ENCODE measurements at places on chromosomes 1 and 21.

- DNase-seq: no peak
Observed at GRCh38 chr1:8078176-8078671, 52.1 kb upstream of the ERRFI1 start.

- no peak for DNase-seq
Observed at GRCh38 chr21:33821503-33822322, 93.9 kb downstream of the ATP5PO start.

- DNase-seq: no peak
Observed at GRCh38 chr1:35945327-35945726, 14.4 kb downstream of the AGO3 start.

DNA sequence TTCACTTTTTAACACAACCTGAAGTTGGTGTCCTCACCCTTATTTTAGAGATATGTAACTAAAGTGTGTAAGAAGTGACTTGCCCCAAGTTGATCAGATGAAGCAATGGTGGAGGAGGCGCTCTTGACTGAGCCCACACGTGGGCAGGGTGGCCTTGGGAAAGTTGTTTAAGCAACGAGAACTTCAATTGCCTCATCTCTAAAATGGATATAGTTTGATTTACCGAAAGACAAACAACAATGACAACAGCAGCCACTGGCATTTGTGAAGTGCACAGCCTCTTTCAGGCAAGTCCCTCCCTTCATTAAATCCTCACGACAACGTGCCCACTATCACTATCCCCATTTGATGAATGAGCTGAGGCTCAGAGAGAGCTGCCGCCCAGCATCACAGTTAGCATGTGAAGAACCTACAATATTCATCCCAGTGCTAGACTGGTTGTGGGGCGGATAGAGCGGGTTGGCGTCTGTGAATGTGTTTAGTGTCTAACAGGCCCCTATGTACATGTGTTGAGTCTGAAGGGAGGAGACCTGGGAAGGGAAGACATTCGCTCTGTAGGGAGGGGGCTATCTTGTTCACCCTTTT lies 3.0 kb downstream of the IL22RA1 start:
- DNase-seq: no peak

Measured in stimulated activated CD4-positive, alpha-beta T cell treated with anti-CD3 and anti-CD28 coated beads, TNF-alpha, amount 100 ng/mL, for 1 hour (primary cell).